Motor neuron (in vitro differentiated cells): ENCODE measurements at places on chromosomes 6 and 20. TPM values are rescaled to one million over a fixed set of nuclear protein-coding genes. Genes with fewer than 3 reads are reported as not detected.

Gene BTBD3
- 11.8 and 15.0 TPM in 2 replicates for total RNA-seq

Gene C2
- total RNA-seq, result 55.1 and 57.6 TPM in 2 replicates

Gene DLK2
- total RNA-seq, result 3.5 and 3.9 TPM in 2 replicates

Gene FNDC11
- total RNA-seq, result 3.5 and 3.7 TPM in 2 replicates

Gene PI16
- total RNA-seq, result 0.22 and 0.66 TPM in 2 replicates

Gene SRSF12
- total RNA-seq, result 0.25 and 0.75 TPM in 2 replicates

Gene COL12A1
- total RNA-seq, result 17.4 and 17.5 TPM in 2 replicates

Gene SLC22A2
- 0.22 and 2.3 TPM in 2 replicates for total RNA-seq

Gene ASF1A
- total RNA-seq, result 31.7 and 34.5 TPM in 2 replicates

Gene TMEM200A
- total RNA-seq, result 27.8 and 31.7 TPM in 2 replicates

Gene PBX2
- 38.7 and 47.4 TPM in 2 replicates for total RNA-seq

Gene CAGE1
- total RNA-seq, result 0.07 TPM in 1 of 2 replicates, not detected in the other

Gene TDRD6
- 1.7 and 2.2 TPM in 2 replicates for total RNA-seq

Gene BPIFB1
- total RNA-seq, result 0.38 and 0.53 TPM in 2 replicates

Gene FAM83C
- 0.15 and 0.16 TPM in 2 replicates for total RNA-seq

Gene PROKR2
- 0.17 and 0.27 TPM in 2 replicates for total RNA-seq

Gene MUC22
- total RNA-seq, result 0.09 and 0.21 TPM in 2 replicates

Gene NFATC2
- total RNA-seq, result 0.11 and 0.19 TPM in 2 replicates

Gene MBOAT1
- total RNA-seq, result 1.00 and 1.4 TPM in 2 replicates

Gene ENTPD6
- 35.7 and 37.7 TPM in 2 replicates for total RNA-seq

Gene CNR1
- total RNA-seq, result 103 and 111 TPM in 2 replicates

Gene TAF11
- total RNA-seq, result 36.2 and 37.0 TPM in 2 replicates
